Myometrial cell (primary cell): ENCODE measurements at places on chromosomes 5 and 9. TPM values are rescaled to one million over a fixed set of nuclear protein-coding genes. Genes with fewer than 3 reads are reported as not detected.

The C8G gene
- not detected in 2 replicates for total RNA-seq

The UAP1L1 gene
- 4.6 and 5.5 TPM in 2 replicates for total RNA-seq

The ASPN gene
- total RNA-seq = 1.4 and 2.1 TPM in 2 replicates

The PIGO gene
- 21.4 and 22.2 TPM in 2 replicates for total RNA-seq

The C7 gene
- total RNA-seq = 1.4 and 2.8 TPM in 2 replicates

The KCTD16 gene
- total RNA-seq = under 0.01 and 0.18 TPM in 2 replicates

The ZFP37 gene
- 0.29 and 1.9 TPM in 2 replicates for total RNA-seq

The FOXD4L3 gene
- not detected in 2 replicates for total RNA-seq

The DDX4 gene
- total RNA-seq = not detected in 2 replicates

The RPP25L gene
- 32.6 and 43.8 TPM in 2 replicates for total RNA-seq

The ORM2 gene
- total RNA-seq = not detected in 2 replicates

The KLF4 gene
- 1.2 and 5.0 TPM in 2 replicates for total RNA-seq

The IL33 gene
- 22.5 and 29.1 TPM in 2 replicates for total RNA-seq

The BTF3 gene
- total RNA-seq = 483 and 524 TPM in 2 replicates

The UBTD2 gene
- total RNA-seq = 14.4 and 17.5 TPM in 2 replicates

The TXNDC8 gene
- total RNA-seq = not detected in 2 replicates

The SLC34A3 gene
- not detected in 2 replicates for total RNA-seq

The RIMOC1 gene
- 12.1 and 14.9 TPM in 2 replicates for total RNA-seq

The CCDC187 gene
- not detected in 2 replicates for total RNA-seq

The SOX30 gene
- total RNA-seq = 0.71 TPM in 1 of 2 replicates, not detected in the other

The SMIM32 gene
- total RNA-seq = not detected in 2 replicates

The LMX1B gene
- not detected in 2 replicates for total RNA-seq

The SUSD3 gene
- 55.5 and 74.4 TPM in 2 replicates for total RNA-seq

The ZSWIM6 gene
- 3.5 and 6.4 TPM in 2 replicates for total RNA-seq

The LCN12 gene
- not detected in 2 replicates for total RNA-seq

The DMRT3 gene
- total RNA-seq = not detected in 2 replicates

The SPINK7 gene
- not detected in 2 replicates for total RNA-seq

The CAPSL gene
- total RNA-seq = not detected in 2 replicates

The HEMGN gene
- total RNA-seq = not detected in 2 replicates

The SPATA9 gene
- not detected in 2 replicates for total RNA-seq

The SLC1A3 gene
- total RNA-seq = not detected in 2 replicates

The ZNF454 gene
- 0.53 and 8.1 TPM in 2 replicates for total RNA-seq

The DRD1 gene
- not detected in 2 replicates for total RNA-seq

The ENTPD2 gene
- 0.58 TPM in 1 of 2 replicates, not detected in the other for total RNA-seq

The STOM gene
- total RNA-seq = 97.4 and 117 TPM in 2 replicates

The NUTM2G gene
- not detected in 2 replicates for total RNA-seq

The STING1 gene
- total RNA-seq = 43.0 and 48.2 TPM in 2 replicates

The CCDC171 gene
- 1.4 and 2.1 TPM in 2 replicates for total RNA-seq

The SLC2A6 gene
- total RNA-seq = 32.6 and 33.8 TPM in 2 replicates

The OR2K2 gene
- total RNA-seq = not detected in 2 replicates

The CDKN2A gene
- 52.5 and 58.8 TPM in 2 replicates for total RNA-seq

The FOXD4L4 gene
- total RNA-seq = not detected in 2 replicates
